ENCODE measurements at places on chromosomes 16 and 17. TPM values are rescaled to one million over a fixed set of nuclear protein-coding genes. Genes with fewer than 3 reads are reported as not detected.

The TMEM256 gene
- 56.9 TPM for total RNA-seq

The KRT32 gene
- not detected for total RNA-seq

The MYH3 gene
- total RNA-seq: 0.07 TPM

The KRTAP4-3 gene
- not detected for total RNA-seq

The CCDC144A gene
- total RNA-seq: 2.6 TPM

The ZNF469 gene
- total RNA-seq: 1.3 TPM

The CCL7 gene
- 0.11 TPM for total RNA-seq

The SOX15 gene
- total RNA-seq: 0.07 TPM

The GNGT2 gene
- 0.86 TPM for total RNA-seq

The WNT9B gene
- total RNA-seq: not detected

The TOM1L1 gene
- total RNA-seq: 4.5 TPM

The CRHR1 gene
- not detected for total RNA-seq

The CNGB1 gene
- total RNA-seq: 0.11 TPM

The OTOP3 gene
- total RNA-seq: not detected

The ABCA10 gene
- 0.53 TPM for total RNA-seq

The GNG13 gene
- not detected for total RNA-seq

The HYDIN gene
- total RNA-seq: 0.07 TPM

The TAC4 gene
- not detected for total RNA-seq

The CSH2 gene
- not detected for total RNA-seq

The B4GALNT2 gene
- total RNA-seq: not detected

The PPP1R1B gene
- not detected for total RNA-seq

The SARM1 gene
- total RNA-seq: 5.9 TPM

The SLC6A4 gene
- total RNA-seq: 0.07 TPM

The P2RX5 gene
- 0.13 TPM for total RNA-seq

The SOX9 gene
- not detected for total RNA-seq

The MYADML2 gene
- not detected for total RNA-seq

The CACNG5 gene
- total RNA-seq: not detected

The TMIGD1 gene
- not detected for total RNA-seq

The FOXN1 gene
- not detected for total RNA-seq

The DNAH9 gene
- total RNA-seq: 0.07 TPM

The MFSD6L gene
- total RNA-seq: not detected

The MMP28 gene
- total RNA-seq: 7.2 TPM

The HIC1 gene
- 34.6 TPM for total RNA-seq

The NUPR1 gene
- 2.5 TPM for total RNA-seq

The RAB40C gene
- total RNA-seq: 12.9 TPM

The NPIPB9 gene
- total RNA-seq: 0.99 TPM

The TPSG1 gene
- not detected for total RNA-seq

The KRT222 gene
- not detected for total RNA-seq

The SHBG gene
- total RNA-seq: not detected

The TOB1 gene
- 5.0 TPM for total RNA-seq

The VAT1L gene
- 1.1 TPM for total RNA-seq

The FKBP10 gene
- 196 TPM for total RNA-seq

The CACNA1H gene
- total RNA-seq: 0.07 TPM

The MT4 gene
- not detected for total RNA-seq

The PLA2G10 gene
- not detected for total RNA-seq

The HOXB1 gene
- not detected for total RNA-seq

The C16orf92 gene
- total RNA-seq: not detected

The HSD17B2 gene
- total RNA-seq: 1.7 TPM

The NT5C3B gene
- total RNA-seq: 68.8 TPM

The WSB1 gene
- 847 TPM for total RNA-seq

The KREMEN2 gene
- total RNA-seq: not detected

The TLCD1 gene
- total RNA-seq: 1.4 TPM

The CHP2 gene
- total RNA-seq: not detected

The DHRS7C gene
- not detected for total RNA-seq

Data from pulmonary artery endothelial cell (primary cell).